NCI-H226 (cell line): ENCODE measurements at places on chromosomes 2 and 18.

DNA sequence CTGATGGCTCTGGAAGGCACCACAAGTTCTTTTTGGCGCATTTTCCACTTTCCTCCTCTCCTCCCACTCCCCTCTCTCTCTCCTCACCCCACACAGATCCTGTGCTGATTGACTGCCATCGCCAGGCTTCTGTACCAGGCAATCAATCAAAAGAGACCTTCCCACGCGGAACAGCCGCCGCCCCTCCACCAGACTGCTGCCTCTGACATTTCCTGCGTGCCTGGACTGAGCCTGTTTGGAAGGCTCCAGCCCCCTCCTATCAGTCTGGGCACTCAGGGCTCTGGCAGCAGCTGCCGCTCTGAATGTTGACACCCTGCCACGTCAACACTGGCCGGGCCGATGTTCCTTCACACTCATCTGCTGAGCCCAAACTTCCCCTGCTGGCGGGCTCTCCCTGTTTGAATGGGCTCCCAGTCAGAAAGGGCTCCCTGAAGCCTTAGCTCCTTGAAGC, 467.7 kb downstream of the EPHA4 start:
- no peak for DNase-seq

- DNase-seq, result peak; percentile 74
Measured at GRCh38 chr18:74291771-74292540, at the start of gene CYB5A. Gene CYB5A, minus strand, starts transcription at chr18:74291963. Its CDS starts 88 bp downstream, at chr18:74291875.

- no peak for DNase-seq
Measured at GRCh38 chr18:22704586-22704918, 228.6 kb upstream of the RBBP8 start.

- DNase-seq, result no peak
Measured at GRCh38 chr2:98436734-98437133, 7.9 kb upstream of the INPP4A start.

DNA sequence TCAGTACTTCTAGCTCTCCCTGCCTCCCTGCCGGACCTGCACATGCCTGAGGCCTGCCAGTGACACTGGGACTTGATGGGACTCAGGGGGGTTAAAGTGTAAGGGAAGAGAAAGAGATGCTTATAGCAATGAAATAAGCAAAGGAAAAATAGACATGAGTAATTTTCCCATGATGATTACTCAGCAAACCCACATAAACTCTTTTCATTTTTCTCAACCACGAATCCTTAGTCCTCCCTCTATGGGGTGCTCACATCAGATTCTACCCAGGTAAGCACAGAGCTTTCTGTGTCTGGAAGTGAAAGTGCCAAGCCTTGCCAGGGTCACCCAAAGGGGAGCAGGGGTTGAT, 44.8 kb upstream of the ANKRD62 start:
- DNase-seq, result peak; percentile 24

DNA sequence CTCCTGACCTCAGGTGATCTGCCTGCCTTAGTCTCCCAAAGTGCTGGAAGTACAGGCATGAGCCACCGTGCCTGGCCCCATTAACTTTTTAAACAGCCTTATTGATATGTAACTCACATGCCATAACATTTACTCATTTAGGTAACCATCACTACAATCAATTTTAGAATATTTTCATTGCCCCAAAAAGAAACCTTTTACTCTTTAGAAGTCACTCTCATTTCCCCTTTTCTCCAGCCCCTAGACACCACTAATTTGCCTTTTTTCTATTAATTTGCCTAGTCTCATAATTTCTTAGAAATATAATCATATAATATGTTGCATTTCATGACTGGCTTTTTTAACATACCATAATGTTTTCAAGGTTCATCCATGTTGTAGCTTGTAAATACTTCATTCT, 57.2 kb upstream of the TACR1 start:
- no peak for DNase-seq

DNA sequence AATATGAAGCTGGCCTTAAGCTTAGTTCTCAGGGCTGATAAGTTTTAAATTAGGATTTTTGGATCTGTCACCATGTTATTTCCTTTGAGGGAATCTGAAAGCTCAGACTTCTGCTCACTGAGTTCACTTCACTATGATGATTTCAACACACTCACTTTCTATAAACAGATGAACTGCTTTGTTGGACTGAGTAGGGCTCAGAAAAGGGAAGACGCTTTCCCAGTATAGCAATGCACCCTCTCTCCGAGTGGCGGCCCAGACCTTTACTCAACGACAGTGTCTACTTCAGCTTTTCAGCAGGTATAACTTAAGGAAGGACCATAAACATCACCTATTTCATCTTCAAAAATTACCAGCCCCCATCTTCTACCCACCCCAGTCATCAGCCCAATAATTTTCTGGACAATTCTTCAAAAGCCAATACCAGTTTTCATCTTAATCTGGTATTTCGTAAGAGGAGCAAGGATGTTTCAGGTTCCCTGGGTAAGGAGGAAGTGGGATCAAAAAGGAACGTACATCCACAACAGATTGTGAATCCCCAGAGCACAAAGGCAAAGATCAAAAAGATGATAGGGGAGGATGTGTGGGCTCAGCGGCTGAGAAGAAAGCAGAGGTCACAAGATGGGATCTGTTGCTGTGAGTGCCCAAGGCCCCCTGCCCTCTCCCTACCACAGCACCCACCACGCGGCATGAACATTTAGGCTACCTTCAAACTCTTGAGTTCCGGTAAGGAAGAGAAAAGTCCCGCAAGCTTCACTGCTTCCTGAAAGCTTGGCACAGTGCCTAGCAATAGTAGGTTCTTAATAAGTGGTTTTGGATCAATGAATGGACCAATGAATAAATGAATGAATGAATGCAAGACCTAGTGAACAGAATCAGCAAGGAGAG, 41.9 kb downstream of the LPIN2 start:
- no peak for DNase-seq

- DNase-seq, result no peak
Measured at GRCh38 chr2:162482463-162482862, 138.5 kb downstream of the GCA start.

DNA sequence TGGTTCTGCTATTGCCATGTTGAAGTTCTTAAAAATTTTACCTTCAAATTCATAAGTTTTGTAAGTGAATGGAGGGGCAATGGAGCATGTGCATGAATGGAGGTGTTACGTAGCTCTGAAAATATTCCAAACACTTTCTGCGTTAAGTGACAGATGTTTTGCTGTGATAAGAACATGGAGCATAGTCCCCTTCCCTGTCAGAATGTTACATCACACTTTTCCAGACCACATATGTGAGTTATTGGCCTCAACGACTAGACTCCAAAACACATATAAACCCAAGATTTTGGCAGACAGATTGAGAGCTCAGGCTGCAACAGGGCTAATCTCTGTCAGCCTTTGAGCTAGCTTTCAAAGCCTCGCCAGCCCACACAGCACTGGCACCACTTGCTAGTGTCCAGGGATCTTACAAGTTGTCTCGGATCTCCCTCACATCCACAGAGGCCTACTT, 27.2 kb upstream of the MFSD6 start:
- no peak for DNase-seq

- DNase-seq, result no peak
Measured at GRCh38 chr18:43484710-43485109, 207.4 kb upstream of the SYT4 start.

GRCh38 chr2:140508756-140509155, 1622.1 kb downstream of the LRP1B start:
- no peak for DNase-seq
